H1 (cell line): ENCODE measurements at places on chromosomes 12 and 14. TPM values are rescaled to one million over a fixed set of nuclear protein-coding genes. Genes with fewer than 3 reads are reported as not detected.

The RTL1 gene
- total RNA-seq: not detected in 2 replicates

- no peak for DNase-seq
Observed at GRCh38 chr12:44342371-44342770, 506.5 kb downstream of the TMEM117 start.

DNA sequence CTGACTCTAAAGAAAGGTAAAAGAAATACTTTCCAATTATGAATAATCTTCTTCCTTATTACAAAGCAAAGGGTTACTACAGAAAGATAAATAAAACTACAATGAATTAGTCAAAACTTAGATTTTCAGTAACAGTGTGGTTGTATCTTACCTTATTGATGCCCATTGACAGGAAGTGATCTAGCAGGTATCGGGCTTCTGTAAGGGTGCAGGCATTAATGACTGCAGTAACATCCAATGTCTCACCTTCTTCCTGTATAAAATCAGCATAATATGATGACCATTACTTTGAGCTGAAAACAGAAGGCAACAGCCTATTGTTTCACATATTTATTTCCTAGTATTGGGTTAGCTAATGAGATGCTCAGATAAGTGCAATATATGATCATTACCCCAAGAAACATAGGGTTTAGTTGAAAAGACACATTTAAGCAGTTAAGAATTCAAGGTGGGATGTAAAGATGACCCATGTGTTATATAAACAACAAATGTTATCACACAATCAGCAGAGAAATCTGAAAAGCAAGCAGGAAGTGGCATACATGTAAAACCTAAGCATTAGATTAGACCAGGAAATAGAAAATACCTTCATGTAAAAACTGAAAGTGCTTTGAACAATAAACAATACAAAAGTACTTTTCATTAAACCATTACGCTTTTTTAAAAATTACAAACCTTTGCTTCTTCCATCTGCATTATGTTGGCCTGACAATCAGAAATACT, 111.2 kb downstream of the KIF21A start:
- no peak for DNase-seq

DNA sequence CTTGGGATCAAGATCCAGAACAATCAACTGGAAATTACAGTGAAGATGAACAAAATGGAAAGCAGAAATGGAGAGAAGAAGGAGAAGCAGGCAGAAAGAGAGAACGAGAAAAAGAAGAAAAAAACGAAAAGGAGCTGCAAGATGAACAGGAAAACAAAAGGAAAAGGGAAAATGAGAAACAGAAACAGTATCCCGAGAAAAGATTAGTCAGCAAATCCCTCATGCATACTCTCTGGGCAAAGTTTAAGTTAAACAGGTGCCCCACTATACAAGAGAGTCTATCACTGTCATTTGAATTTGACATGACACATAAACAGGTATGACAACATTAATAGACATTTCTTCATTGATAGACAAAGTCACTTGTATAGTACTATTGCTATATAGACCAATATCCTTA, 5.0 kb downstream of the NANOGNB start:
- no peak for DNase-seq

DNA sequence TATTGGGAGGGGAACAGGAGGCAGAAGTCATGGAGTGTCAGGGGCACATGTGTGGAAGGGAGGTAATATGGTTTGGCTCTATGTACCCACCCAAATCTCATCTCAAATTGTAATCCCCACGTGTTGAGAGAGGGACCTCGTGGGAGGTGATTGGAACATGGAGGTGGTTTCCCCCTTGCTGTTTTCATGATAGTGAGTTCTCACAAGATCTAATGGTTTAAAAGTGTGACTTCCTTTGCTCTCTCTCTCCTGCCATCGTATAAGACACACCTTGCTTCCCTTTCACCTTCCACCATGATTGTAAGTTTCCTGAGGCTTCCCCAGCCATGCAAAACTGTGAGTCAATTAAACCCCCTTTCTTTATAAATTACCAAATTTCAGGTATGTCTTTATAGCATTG, 41.6 kb upstream of the CDK17 start:
- DNase-seq: no peak
